H1 (cell line): ENCODE measurements at places on chromosomes 2 and 18. TPM values are rescaled to one million over a fixed set of nuclear protein-coding genes. Genes with fewer than 3 reads are reported as not detected.

- DNase-seq = no peak
Measured at GRCh38 chr2:191682126-191682525, 4.2 kb downstream of the NABP1 start.

DNA sequence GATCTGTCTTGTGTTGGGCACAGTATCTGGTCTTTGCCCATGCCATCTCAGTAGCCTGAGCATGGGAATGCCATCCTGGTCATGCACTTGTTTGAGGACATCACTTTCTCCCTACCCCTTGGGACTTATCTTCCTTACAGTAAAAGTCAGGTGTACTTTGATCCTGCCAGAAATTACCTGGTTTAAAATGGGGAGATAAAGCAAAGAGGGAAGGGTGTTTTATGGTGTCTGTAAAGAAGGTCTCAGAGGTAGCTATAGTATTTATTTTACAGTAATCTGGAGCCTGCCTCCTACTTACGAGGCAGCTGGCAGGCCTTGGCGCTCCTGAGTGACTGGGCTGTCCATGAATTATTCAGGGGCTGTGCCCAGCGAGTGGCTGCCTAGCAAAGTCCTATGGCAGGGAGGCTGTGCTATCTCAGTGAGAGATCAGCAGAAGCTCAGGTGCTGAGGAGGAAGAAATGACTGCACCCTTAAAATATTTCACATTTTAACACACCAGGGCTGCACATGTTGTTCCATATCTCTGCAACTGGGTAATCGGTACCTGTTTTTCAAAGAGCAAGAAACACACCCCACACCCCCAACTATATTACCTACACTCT is 93.9 kb downstream of the SPTBN1 start:
- no peak for DNase-seq

GRCh38 chr18:49843131-49843530 is 29.8 kb upstream of the ACAA2 start:
- no peak for DNase-seq

- DNase-seq = no peak
Measured at GRCh38 chr2:141468761-141469160, 662.1 kb downstream of the LRP1B start.

DNA sequence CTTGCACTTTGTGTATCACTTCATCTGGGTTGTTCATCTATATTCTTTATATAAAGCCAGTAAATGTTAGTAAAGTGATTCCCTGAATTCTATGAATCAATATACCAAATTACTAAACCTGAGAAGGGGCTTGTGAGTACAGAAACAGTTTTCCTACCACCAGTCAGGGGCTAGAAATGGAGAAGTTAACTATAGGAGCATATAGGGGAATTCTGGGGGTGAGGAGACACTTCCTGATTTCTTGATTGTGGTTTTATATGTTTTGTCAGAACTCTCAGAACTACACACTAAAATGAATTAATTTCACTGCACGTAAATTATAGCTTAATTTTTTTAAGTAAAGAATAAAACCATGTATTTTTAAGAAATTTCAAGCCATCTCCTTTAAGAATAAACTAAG is 93.7 kb downstream of the SESTD1 start:
- no peak for DNase-seq

DNA sequence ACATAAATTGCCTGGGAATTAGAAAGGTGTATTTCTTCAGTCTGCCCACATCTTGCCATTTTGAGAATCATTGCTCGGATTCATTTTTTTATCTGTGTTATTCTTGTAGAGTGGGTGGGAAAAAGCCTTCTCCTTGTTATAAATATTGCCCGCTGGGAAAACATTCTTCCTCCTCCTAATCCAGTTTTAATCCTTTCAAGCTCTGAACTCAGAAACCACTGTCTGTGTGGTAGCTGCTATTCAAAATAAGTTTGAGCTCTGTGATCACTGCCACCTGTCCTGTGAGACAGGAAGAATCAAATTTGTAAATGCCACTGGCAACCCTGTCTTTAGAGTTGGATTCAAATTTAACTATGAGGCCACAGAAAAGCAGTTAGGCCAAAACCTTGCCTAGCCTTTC is 1875.2 kb upstream of the PIK3C3 start:
- no peak for DNase-seq

DNA sequence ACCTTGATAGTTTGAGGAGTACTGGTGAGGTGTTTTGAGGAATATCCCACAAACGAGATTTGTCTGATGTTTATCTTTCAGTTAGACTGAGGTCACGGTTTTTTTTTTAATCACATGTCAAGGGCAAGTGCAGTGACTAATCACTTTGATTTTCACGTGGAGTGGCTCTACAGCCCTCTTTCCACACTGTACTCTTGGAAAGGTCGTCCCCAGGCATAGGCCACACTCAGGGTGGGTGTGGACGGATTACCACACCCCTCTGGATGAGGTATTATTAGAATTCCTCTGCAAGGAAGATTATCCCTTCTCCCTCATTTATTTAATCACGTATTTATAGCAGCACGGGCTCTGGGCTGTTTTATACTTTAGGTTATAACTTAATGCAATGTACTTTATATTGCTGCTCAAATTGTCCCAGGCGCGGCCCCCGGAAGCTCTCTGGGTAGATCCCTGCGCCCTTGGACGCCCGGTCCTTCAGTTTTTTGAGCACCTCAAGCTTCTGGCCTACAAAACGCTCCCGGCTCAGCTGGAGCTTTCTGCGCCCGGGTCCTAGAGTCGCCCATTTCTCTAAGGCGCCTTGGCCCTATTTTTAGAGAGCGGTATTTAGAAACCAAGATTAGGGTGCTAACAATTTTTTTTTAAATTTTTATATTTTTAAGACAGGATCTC is 515 bp upstream of the PLEKHB2 start:
- no peak for DNase-seq

- DNase-seq = no peak
Measured at GRCh38 chr2:227862227-227862740, 9.1 kb upstream of the DAW1 start.

DNA sequence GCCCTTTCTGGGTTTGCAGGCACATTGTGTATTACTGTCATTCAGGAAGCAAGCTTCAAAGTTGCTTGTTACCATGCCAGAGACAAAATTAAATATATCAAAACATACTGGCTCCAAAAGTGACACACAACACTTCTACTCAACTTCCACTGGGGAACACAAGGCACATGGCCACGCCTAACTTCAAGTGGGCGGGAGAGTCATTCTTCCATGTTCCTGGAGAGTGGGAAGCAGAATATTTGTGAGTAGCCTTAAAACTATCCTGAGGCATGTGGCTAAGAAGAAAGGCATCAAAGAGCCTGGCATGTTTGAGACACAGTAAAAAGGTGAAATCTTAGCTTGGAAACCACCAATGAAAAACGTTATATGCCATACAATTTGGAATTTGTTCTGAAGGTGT is 90.5 kb upstream of the TACR1 start:
- DNase-seq = no peak

DNA sequence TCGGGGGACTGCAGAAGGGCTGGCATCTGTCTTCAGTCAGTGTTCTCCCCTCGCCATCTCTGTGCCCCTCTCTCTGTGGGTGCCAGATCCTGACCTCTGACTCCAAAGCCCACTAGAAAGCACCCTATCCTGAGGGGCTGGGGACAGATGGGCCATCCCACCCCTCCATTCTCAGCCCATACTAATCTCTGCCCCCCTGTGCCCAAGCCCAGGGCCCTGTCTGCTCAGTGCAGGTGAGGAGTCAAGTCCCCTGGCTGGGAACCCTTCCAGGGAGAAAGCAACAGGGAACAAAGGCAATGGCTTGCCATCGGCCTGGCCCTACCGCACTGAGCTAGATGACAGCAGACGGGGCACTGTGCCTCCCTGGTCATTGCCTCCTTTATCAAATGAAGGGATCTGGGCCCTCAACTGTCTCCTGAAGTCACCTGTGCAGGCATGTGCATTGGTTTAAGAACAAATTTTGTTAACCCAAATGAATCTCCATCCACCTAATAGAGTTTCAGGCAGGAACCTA is 42.7 kb upstream of the ID2 start:
- DNase-seq = no peak

DNA sequence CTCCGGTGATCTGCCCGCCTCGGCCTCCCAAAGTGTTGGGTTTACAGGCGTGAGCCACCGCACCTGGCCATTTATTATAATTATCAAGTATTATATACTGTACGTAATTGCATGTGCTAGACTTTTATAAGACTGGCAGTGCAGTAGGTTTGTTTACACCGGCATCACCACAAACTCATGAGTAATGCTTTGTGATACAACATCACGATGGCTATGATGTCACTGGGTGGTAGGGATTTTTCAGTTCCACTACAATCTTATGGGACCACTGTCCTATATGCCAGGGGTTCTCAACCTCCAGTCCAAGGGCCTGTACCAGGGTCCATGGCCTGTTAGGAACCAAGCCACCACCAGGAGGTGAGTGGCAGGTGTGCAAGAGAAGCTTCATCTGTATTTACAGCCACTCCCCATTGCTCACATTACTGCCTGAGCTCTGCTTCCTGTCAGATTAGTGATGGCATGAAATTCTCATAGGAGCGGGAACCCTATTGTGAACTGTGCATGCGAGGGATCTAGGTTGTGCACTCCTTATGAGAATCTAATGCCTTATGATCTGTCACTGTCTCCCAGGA is 9.4 kb downstream of the SCYGR4 start:
- DNase-seq = no peak

DNA sequence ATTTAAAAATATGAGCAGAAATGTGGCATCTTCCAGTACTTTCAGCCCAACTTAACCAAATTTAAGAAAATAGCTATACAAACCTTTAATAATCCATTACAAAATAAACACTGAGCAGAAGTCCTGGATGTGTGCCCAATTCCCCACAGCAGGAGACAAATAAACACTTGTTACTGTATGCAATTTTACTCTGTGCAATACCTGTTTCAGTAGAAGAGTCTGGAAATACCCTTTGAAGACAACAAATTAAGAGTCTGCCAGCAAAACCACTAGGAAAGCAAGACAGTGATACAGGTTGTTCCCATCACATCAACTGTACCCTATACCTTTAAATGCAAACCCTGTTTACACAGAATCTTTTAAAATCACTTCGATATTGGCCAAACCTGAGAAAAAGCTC is 41.4 kb upstream of the RNU4ATAC start:
- DNase-seq = no peak

DNA sequence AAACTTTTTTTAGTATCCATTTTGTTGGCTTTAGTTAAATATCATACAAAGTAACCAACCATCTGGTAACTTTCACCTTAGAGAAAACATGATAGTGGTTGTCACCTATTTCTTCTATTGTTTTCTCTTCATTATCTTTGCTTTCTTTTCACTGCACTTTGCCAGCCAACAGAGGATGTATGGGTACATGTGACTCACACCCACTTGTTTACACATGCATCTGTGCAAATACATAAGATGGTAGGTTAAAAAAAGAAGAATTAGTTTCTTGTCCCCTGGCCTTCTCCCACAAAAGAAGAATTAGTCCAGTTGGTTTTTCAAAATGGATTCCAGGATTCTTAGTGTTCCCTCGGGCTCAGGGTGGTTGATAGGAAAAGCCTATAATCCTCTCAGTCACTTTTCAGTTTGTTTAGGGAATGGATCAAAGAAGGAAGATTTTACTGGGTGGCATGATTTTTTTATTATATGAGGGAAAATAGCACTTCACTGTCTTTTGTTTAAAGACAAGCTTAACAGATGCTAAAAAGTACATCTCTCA is 46.6 kb downstream of the CDK15 start:
- no peak for DNase-seq

DNA sequence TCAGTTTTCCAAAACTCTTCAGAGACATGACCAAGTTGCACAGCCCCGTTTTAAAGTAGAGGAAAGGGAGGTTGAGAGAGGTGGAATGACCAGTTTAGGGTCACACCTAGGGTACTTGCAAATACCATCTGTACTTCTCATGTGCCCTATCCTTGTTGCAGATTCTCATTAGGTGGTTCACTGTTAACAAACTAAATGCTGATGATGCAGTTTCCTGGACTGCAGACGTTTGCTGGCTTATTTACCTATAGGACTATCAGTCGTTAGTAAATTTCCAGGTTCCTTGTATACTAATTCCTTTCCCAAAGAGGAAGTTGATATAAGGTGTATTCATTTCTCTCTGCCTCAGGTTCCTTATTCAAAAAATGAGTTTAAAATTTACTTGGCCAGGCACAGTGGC is 1.4 kb downstream of the FARP2 start:
- no peak for DNase-seq

C1QL2 gene
- total RNA-seq = 0.88 and 1.1 TPM in 2 replicates

SRD5A2 gene
- not detected in 2 replicates for total RNA-seq

GPR39 gene
- 0.63 and 0.65 TPM in 2 replicates for total RNA-seq
